ENCODE measurements at places on chromosomes 5 and 9.

DNA sequence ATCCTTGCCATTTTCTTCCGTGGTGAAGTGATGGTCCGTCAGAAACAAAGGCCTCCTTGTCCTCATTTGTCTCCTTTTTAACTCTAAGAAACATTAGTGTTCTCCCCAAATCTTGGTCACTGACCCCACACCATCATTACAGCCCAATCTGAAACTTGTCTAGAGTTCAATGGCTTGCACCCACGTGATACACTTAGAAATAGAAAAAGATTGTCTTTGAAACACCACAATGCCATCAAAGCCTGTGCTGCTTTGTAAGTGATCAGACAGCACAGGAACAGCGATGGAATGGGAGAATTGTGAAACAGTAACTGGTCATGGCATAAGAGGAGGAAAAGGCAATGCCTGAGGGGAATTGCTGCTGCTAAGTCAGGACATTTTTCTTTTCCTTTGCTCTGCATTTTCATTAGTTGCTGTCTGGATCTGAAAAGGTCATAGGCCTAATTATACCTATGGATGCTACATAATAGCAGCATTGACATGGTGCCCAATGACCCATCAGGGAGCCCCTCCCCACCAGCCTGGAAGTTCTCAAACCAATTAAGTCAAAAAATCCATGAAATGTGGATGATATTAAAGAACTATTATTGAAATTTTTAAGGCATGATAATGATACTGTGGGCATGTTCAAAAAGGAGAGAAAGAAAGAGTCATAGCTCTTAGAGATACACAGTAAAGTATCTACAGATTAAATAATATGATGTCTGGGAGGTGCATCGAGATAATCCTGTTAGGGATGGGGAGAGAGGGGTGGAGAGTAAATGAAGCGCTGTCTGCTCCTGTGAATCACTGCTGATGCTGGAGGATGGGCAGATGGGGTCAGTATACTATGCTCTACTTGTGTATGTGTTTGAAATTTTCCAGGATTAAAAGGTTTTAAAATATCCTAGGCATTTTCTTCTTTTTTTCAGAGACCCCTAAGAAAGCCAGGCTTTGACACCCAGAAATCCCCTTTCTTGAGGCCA is 83.6 kb downstream of the ENC1 start:
- DNase-seq, result no peak

DNA sequence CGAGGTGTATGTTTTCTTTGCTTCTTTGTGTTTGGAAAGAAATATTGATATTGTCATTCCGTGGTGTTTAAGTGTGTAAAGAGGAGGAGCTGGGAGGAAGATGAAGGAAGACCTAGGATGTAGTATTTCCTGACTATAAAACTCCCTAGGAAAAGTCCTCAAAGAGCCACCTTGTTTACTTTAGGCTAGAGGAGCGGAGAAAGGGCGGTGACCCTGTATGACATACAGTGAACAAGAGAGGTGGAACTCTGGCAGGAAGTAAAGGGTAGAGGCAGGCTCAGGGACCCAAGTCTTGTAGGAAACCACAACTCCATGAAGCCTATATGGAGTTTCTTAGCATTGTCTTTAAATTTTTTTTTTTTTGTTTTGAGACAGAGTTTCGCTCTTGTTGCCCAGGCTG is 303.9 kb downstream of the DOCK8 start:
- no peak for DNase-seq

- no peak for DNase-seq
These were observed 84.0 kb upstream of the NEURL1B start for GRCh38 chr5:172556971-172557461.

GRCh38 chr9:129493002-129493705 is 127.7 kb downstream of the C9orf50 start:
- no peak for DNase-seq

Measured in stimulated activated CD8-positive, alpha-beta memory T cell treated with anti-CD3 and anti-CD28 coated beads, Interleukin-4, amount 100 ng/mL, for 1 hour (primary cell).